ENCODE measurements at places on chromosomes 3 and 15.

- DNase-seq: no peak
These were observed 22.9 kb downstream of the SECISBP2L start for GRCh38 chr15:49023354-49023753.

DNA sequence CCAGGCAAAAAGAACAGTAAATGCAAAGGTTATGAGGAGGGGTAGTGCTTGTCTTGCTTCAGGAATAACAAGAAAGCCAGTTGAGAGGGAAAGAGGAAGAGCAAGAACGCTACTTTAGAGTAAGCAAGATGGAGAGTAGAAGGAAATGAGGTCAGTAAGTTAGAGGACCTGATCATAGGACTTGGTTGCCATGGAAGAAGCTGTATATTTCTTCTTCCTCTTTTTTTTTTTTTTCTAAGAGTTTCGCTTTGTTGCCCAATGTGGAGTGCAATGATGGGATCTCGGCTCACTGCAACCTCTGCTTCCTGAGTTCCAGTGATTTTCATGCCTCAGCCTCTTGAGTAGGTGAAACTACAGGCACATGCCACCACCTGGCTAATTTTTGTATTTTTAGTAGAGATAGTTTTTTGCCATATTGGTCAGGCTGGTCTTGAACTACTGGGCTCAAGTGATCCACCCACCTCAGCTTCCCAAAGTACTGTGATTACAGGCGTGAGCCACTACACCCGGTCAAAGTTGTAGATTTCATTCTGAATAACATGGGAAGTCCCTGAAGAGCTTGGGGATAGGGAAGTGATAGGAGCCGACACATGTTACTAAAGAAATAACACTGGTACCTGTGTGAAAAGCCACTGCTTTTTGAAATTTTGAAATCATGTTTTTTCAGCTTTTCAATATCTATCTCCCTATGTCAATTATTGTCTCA, 527.9 kb upstream of the NAALADL2 start:
- no peak for DNase-seq

DNA sequence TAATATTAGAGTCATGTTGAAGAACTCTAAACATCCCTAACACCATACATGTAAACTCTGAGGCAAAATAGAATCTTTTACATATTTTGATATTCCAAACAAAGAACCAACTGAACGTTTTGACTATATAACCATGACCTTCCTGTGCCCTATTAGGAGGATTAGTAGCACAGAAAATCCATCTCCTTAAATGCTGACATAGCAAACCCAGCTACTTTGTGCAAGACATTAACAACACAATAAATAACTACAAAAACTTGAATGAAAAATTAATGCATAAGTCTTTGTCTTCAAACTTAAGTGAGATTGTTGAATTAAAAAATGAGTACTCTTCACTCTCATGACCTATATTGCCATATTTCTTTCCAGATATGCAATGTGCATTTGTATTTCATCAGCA, 450.0 kb upstream of the PDZRN3 start:
- no peak for DNase-seq

DNA sequence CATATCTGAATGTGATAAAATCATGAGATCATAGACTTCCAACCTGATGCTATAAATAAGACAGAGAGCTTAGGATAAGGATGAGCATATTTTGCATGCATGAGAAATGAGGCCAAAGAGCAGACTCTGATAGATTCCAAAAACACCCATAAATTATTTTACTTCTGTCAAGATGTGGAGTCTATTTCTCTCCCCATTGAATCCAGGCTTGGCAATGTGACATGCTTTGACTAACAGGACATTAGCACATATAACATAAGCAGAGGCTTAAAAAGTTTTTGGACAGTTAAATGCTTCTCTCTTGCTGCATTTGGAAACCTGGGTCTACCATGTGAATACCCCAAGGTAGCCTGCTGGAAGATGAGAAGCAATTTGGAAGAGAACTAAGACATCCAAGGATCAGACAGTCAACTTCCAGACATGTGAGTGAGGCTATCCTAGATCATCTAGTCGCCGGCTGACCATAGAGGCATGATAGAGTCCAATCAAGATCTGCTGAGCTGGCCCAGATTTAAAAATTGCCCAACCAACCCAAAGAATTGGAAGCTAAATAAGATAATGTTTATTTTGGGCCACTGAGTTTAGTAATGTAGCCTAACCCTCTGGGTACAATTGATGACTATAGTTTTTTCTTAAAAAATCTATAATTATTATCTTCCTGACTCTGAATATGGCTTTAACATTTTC, 30.3 kb downstream of the MYLK start:
- no peak for DNase-seq

DNA sequence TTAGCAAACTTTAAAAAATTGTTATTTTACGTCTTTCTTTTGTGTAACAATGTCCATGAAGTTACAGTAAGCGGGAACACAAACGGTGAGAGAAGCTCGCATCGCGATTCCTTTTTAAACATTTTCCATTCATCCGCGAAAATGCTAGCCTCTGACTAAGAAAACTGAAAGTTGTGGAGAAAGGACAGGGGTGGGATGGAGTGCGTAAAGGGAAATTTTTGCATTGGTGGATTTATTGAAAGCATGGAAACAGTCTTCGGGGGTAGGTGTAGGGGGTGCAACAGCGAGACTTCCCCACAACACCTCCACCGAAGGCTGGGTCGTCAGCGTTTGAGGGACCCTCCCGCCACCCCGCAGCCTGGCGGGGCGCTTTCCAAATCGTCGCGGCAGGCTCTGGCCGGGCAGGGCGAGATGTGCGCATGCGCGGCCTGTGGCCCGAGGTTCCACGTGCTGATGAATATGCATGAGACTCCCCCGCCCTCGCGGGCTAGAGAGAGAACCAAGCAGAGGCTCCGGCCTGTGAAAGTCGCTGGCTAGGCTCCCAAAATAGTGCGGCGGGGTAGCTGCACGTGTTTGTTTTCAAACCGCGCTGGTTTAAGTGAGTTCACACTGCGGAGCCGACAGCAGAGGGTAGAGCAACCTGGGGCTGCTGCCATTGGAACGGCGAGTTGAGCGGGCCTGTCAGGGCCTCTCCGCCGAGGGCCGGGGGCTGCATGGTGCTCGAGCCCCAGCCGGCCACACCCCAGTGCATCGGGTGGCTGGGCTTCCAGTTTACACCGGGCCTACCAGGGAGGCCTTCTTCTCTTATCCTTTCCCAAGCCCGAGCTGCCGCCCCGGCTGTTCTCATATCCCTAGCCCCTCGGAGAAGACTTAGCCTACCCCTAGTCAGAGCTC, 9.9 kb downstream of the ZIC1 start:
- no peak for DNase-seq

DNA sequence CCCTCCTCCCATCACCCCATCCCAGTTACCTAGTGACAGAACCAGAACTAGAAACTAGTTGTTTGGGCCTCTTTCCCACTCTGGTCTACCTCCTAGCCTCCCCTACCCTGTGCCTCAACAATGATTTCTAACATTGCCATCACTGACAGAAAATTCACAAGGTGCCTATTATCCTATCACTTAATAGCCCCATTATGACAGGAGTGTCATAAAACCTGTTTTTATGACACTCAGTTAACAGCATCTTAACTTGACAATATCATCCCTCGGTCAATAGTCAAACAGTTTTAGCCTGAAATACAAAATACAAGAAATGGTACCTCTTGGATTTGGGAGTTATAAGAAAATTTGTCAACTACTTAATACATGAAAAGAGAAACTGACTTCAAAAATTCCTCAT, 46.5 kb downstream of the ULK4 start:
- no peak for DNase-seq

DNA sequence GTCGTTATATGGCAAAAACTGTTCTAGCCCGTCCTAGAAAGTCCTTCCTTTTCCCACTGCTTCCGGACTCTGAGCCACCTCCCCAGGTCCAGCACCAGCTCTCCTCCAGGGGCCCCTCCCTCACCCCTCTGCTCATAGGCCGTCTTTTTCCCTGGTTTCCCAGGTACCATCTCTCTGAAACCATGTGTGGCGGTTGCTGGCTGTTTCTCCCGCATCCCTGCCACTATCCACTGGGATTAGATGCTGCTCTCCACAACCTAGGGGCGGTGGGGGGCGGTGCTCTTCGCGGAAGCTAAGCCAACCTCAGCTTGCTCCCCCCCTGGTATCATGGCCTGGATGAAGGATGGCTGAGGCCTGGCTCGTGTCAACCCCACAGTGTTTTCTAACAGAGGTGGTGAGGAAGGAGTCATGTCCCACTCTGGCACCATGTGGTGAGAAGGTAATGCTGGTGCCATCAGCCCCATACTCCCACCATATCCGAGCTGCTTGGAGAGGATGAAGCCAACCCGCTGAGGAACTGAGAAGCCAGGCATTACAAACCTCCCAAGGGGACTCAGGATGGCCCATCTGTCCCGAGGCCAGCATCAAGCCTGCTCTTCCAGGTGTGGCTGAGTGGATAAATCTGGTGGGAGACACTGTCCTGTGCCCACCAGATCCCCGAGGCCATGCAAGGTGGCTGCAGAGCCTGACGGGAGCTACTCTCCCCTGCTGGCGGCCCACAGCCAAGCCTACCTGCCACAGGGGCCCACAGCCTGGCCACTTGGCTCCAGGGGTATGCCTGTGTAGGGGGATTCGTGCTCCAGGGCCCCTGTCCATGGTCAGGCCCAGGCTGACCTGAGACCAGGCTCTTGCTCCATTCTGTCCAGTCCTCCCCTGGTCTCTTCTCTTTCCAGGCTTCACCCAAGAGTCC, 27.9 kb upstream of the SLC41A3 start:
- DNase-seq: no peak

GRCh38 chr3:16460273-16460672, 53.2 kb downstream of the RFTN1 start:
- DNase-seq: no peak

- DNase-seq: no peak
These were observed 3.9 kb upstream of the FSIP1 start for GRCh38 chr15:39786447-39787056.

GRCh38 chr3:101950985-101951733, 101.8 kb downstream of the NFKBIZ start:
- DNase-seq: no peak

DNA sequence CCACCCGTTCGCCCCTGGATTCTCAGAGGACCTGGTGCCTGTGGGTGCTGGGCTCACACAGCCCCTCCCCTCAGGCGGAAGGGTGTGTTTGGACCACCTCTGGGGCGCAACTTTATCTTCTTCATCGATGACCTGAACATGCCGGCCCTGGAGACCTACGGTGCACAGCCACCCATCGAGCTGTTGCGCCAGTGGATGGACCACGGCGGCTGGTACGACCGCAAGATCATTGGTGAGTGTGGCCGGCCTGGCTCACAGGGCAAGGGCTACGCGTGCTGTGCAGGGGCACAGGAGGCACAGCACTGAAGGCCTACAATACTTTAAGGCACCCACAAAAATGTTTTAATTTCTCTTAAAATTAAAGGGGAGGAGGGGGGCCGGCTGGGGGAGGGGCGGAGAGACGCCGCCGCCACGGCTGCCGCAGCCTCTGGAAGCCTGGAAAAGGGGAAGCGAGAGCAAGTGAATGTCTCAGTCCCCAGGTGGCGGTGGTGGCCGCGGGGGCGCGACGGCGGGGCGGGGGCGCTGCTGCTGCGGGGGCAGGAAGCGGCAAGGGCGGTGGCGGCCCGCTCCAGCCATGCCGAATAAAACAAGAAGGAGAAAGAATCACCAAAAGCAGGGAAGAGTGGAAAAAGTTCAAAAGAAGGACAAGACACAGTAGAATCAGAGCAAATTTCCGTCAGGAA, 56.8 kb downstream of the DNAH1 start:
- peak; percentile 24 for DNase-seq

- DNase-seq: no peak
These were observed 155 bp downstream of the ACVR2B start for GRCh38 chr3:38453913-38454177.

DNA sequence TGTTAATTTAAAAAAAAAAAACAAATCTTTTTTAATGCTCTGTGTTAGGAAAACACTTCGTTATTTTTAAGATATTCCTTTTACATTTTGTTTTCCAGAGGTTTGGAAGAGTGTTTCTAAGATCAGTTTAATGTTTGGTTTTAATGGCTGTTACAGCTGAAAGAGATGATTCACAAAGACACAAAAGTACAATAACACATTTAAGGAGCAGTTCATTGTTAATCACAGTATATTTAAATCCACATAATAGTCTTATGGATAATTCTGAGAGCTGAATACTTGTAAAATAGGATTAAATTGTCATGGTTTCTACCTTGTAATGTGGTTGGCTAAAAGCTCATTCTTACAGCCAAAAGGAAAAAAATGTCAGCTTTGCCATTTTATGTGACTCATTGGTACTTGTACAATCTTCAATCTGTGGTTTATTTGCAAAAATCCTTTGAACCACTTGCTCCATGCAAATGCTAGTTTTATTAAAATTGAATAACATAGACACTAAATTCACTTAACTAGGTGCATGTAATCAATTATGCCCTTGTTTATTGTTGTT, 426.4 kb downstream of the NLGN1 start:
- no peak for DNase-seq

DNA sequence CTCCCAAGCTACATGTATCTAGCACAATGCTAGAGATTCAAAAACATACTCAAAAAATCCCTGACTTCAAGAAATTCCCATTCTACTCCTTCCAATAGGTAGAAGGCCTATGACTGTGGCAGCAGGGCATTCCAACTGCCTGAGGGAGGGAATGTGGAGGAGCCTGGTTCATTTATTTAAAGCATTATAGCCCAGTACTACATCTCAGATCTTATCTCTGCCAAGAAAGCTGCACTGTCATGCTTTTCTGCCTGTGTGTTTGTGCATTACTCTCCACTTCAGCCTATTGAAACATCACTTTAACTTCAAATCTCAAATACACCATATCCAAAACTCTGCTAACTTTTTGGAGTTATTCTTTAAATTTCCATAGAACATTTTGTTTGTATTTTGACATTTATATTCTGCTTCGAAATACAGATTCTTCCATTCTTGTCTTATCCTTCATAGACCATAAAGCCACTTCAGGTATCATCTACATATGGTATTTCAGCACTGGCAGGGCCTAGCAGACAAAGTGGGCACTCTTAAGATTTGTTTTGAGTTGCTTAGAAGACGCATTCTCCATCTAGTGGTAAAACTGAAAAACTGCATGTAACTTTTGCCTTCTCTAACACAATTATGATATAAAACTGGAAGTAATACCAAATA, 59.1 kb upstream of the NEDD4 start:
- DNase-seq: no peak

GRCh38 chr3:15042936-15043335, 22.2 kb downstream of the MRPS25 start:
- DNase-seq: no peak

DNA sequence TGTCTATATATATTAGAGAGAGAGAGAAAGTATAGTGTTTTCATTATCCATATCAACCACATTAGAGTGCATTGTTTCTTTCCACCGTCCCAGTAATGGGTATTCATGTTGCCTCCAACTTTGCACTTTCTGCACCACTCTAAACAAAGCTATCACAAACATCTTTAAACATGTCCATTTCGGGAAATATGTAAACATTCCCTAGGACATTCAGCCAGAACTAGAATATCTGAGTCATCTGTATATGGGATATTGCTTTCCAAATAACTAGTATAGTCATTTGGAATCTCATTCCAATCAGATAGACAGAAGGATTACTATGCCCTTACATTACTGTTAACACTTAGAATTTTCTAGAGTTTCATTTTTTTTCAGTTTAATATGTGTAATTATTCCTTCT, 914.9 kb upstream of the EPHA6 start:
- no peak for DNase-seq

GRCh38 chr3:176740906-176741663, 456.2 kb downstream of the TBL1XR1 start:
- no peak for DNase-seq

All from stimulated activated CD4-positive, alpha-beta T cell treated with anti-CD3 and anti-CD28 coated beads, Interleukin-2, amount 100 ng/mL, for 24 hours (primary cell).